ENCODE measurements at places on chromosomes 2 and 18.

DNA sequence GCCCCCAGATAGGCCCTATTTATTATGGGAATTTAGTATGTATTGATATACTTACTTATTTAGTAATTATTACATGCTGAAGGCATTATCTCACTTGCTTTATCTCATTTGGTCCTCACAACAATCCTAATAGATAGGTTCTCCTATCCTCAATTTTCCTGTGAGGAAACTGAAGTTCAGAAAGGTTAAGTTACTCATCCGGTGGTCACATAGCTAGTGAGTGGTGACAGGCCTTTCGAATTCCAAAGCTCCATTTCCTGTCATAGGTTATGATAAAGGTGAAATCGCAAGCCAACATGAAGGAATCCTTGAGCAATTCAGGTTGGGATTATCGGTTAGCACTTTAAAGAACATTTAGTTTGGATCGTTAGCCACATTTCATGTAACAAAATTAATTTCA is 33.3 kb downstream of the NAB1 start:
- peak; percentile 30 for DNase-seq

GRCh38 chr2:109129356-109129920 is 433 bp downstream of the SH3RF3 start:
- peak; percentile 19 for DNase-seq

DNA sequence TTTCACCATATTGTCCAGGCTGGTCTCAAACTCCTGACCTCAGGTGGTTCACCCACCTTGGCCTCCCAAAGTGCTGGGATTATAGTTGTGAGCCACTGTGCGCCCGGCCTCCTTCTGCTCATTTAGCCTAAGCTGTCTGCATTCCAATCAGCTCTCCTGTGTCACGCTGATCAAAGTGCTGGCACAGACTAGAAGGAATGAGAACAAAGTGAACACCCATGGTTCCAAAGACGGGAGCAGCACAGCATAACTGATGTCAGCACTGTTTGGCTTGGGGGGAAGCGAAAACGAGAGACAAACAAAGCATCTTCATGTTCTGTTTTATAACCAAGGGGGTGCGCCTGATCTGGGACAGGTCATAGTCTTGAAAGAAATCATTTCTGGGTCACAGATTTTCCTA is 43.3 kb downstream of the DIPK1C start:
- no peak for DNase-seq

DNA sequence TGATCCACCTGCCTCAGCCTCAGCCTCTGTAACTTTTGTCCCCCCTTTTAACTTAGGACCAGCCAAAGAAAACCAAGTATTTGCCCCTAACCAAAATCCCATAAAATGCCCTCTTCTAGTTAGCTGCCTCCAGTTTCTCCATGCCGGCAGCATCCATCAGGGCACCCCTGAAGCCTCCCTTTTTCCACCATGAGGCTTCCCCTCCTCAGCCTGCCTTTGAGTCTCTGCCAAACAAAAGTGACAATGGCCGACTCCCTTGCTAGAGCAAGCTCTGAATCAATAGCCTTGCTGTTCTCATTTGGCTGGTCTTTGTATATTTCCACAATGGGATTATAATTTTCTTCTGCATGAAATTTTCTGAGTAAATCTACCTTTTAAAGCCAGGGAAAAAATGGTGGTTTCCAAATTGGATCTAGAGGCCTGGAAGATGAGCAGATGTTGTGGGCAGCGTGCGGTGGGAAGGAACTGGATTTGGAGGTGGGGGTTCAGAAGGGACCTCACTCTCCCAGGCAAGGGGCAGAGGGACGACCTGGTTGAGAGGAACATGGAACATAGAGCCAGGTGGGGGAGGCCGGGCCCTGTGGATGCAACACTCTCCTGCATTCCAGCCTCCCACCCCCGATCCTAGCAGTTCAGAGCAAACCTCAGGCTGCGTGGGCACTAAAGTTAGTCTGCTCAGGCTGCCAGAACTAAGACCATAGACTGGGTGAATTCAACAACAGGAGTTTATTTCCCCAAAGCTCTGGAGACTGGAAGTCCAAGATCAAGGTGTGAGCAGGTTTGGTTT is 80.6 kb downstream of the HS6ST1 start:
- DNase-seq: no peak

GRCh38 chr18:58225101-58225500 is 181.1 kb downstream of the NEDD4L start:
- peak; percentile 80 for DNase-seq

- DNase-seq: no peak
Observed at GRCh38 chr2:136381722-136382633, 264.0 kb upstream of the CXCR4 start.

GRCh38 chr18:62526098-62527025 is 3.5 kb downstream of the ZCCHC2 start:
- DNase-seq: peak; percentile 46

DNA sequence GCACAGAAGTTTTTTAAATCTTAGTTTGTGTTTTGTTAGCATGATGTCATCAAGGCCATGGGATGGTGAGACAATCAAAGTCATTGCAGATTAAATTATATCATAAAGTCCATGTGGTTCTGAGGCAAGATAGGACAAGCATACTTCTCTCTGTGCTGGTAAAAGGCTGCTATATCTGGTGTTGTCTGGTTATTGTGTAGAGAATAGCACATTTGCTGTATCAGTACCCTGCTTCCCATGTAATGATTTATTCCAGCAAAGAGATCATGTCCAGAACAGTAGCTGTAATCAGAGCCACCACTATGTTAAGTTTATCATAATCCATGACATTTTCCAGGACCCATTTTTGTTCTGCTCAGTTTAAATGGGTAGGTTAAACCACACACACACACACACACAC is 123.0 kb downstream of the TTC27 start:
- peak; percentile 57 for DNase-seq

GRCh38 chr2:240964704-240965295 is 33.6 kb upstream of the SNED1 start:
- no peak for DNase-seq

DNA sequence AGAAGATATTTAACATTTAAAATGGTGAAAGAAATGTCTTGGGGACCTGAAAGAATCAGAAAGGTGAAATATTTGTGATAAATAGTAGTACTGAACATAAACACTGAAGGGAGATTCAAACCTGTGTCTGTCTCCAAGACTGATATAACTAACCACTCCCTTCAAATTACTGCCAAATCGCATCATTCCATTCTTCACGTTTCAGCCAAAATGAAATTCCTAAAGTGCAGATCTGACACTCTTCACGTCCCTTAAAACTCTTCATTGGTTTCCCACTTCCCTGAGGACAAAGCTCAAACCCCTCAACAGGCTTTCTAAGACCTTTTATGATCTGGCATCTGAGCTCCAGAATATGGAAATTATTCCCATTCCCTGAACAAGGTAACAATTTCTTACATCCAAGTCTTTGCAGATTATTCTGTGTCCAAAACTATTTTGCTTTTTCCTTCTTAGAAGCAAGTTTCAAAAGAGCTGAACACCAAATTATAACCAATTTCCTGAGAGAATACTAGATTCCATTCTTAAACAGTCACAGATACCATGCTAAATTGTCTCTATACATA is 18.9 kb downstream of the SLC8A1 start:
- DNase-seq: no peak

GRCh38 chr2:110146183-110146944 is 30.7 kb upstream of the MALL start:
- DNase-seq: no peak

GRCh38 chr18:23487738-23488570 is 15.4 kb upstream of the RMC1 start:
- DNase-seq: peak; percentile 52

DNA sequence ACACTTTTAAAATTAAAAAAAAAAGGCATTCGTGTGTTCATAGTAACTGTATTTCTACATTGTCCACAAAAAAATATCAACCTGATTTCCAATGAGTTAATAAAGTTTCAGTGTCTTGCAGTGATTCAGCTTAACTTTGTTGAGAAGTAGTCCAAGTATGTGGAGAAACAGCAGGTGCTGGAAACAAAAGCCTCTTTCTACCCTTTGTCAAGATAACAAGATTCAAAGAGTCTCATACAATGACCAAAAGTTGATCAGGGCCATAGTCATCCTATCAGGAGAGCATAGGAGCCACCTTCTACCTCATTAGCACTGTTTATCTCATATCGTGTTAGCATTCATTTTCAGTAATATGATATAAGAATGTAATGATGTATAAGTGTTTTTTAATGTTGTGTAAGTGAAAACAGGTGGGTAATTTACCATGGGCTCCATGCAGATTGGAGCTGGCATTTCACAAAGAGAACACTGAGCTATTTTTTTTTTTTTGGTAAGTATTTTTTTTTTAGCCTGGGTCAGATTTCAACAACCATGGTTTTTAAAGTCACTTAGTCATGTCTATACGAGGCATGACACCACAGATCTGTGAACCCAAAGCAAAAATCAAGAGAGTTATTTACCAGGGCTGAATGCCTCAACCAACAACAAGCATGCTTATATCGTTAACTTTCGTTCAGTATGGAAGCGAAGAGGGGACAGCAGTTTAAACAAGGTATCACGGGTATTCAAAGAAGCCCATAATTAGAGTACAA is 165.0 kb upstream of the ZNF521 start:
- no peak for DNase-seq

DNA sequence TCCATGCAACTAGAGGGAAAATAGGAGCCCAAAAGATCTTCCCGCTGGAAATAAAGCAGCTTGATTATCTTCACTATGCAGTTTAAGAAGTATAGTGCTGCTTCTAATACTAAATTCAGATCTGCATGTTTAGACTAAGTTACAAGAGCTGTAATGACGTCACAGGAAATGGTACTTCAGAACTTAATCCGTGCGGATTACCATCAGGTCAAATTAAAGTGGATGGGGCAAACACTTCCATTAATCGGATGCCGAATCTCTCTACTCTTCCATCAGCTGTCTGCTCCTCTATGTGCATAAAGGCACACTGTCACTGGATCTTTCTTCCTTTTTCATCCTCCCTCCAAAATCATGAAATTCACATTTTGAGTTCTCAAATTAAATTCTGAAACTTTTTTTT is 52.6 kb downstream of the TRAPPC12 start:
- no peak for DNase-seq

DNA sequence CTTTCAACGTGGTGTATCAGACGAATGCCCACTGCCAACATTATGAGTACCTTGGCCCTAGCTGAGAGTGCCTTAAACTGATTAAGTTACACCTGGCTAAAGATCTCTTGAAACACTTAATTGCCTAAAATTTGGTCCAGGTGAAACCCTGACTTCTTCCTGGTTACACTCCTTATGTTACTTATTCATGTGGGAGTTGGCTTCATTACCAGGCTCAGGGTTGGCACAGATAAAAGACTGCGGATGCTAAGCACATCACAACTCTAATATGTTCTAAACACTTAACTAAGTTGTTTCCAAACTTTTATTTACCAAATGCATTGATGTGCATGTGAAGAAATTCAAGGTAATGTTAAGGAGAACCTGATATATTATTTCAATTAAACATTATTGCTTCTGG is 298.9 kb downstream of the TCF4 start:
- no peak for DNase-seq

DNA sequence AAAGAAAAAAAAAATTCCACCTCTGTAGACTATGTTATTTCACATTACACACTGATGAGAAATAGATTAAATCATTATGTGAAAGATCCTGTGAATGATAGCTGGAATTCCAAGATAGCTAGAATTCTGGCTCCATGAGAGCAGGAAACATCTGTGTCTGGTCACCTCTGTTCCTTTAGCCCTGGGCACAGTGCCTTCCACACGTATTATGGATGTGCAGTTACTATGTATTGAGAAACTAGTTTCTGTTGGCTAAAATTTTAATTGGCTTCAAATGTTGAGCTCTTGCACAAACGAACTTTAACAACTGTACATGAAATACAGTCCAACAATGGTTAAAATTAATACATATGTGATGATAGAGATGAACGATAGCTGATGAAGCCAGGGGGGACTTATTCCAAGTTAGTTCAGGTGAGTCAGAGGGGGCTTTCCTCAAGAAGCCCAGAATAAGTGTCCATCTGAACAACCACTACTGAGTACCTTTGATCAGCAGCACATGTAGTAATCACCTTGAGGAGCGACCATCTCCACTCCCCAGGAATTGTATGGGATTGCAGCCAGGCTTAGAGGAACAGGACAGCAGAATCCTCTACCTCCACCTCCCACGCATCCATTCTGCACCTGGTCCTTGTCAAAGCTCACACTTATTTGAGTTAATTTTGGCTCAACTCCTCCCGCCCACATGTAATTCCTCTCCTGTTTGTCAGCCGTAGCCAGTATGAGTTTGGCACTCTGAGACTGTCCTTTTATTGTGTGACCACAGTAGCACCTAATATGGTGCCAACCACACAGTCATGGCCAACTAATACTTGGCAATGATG is 68.6 kb downstream of the NABP1 start:
- DNase-seq: peak; percentile 17

DNA sequence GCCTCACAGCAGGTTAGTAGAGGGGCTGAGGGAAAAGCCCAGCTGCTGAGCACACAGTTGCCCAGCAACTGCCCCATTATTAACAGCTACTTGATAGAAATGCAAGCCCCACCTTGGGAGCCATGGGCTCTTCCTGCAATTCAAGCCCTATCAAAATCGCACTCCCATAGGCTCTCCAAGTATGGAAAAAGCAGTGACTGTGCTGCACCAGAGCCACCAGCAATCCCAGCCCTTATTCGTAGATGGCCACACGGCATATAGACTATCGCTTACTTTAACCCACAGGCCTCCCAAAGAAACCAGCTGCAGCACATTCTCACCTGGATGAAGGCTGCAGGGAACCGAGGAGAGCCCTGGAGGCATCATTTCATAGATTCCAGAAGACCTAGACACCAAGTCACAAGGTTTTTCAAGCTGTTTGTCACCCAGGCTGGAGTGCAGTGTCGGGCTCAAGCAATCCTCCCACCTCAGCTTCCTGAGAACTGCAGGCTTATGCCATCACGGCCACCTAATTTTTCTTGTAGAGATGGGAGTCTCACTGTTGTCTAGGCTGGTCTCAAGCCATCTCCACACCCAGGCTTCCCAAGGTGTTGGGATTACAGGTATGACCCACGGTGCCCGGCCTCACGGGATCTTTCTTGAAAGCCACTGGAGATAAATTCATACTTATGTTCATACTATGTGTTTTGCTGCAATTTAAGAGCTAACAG is 11.3 kb downstream of the NCL start:
- DNase-seq: peak; percentile 21

DNA sequence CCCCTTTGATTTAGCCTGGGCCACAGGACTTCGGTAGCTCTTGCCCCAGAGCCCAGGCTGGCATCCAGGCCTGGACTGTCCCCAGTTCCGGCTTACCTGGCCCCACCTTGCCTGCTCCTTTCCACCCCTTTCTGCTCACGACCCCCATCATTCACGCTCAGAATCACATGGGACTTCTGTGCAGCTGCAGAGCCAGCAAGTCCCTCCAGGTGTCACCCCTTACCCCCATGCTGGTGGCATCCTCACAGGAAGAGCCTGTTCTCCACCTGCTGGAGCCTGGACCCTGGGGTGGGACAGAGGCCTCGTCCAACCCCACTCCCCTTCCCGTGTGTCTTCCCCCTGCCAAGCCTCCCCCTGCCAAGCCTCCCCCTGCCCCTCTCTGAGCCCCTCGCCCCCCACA is 7.9 kb upstream of the KCNIP3 start:
- DNase-seq: no peak

- no peak for DNase-seq
Observed at GRCh38 chr2:32455816-32456215, 99.0 kb downstream of the BIRC6 start.
